ENCODE measurements at places on chromosomes 3 and 15.

GRCh38 chr15:74127954-74128784, 2.2 kb upstream of the ISLR2 start:
- DNase-seq: no peak

GRCh38 chr3:127637546-127637945, 8.6 kb downstream of the PODXL2 start:
- DNase-seq: no peak

DNA sequence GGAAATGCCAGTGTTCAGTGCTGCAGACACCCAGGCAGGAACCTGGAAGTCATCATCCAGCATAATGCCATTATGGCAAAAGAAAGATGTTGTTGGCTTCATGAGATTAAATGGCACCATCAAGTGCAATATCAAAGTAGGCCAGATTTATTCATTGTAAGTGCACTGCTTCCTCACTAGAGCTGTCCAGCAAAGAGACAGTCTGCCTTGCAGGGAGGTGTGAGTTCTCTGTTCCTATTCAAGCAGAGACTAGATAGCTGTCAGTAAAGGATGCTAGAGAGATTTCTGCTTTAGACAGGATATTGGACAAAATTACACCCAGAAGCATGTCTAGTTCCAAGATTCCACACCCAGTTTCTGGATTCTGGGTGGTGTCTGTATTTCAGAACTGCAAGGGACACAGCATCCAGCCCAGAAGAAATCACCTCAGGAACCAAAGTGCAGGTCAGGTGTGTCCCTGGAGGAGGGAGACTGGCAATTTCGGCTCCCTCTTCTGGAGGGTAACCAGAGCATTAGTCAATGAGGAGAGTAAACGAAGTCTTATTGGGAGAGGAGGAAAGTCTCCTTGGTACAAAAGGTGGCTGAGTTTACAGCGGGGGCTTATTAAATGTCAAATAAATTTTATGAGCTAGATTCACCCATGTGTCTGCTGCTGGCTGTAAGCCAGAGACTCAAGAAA, 377.3 kb downstream of the EPHB1 start:
- DNase-seq: no peak

DNA sequence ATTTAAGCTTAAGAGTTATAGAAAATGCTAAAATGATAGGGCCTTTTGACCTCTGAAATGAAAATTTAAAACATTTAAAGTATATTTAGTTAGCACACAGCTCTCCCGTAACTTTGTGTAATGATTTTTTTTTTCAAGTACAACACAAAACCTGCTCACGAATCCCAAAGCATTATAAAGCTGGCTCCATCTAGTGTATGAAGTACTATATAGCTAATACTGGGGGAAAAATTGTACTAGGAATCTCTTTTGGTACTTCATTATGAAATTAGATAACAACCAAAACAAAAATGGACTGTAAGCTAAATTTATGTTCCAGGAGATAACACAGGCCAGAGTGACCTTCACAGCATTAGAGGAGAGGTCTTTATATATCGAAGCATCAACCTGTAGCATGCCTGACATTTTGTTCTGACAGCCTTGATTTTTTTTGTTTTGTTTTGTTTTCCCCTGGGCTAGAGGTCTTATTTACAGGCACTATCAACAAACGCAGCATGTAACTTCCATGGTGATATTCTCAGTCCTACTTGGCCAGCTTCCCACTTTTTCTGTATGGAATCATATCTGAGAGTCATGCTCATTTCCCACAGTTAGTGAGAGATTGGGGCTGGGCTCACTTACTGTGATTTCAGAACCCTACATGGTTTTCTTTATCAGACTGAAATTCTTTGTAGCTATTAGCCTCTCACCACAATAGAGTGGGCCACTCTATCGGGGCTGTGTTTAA, 116.3 kb downstream of the MITF start:
- no peak for DNase-seq

GRCh38 chr15:63588826-63589225, 8.4 kb upstream of the FBXL22 start:
- DNase-seq: no peak

DNA sequence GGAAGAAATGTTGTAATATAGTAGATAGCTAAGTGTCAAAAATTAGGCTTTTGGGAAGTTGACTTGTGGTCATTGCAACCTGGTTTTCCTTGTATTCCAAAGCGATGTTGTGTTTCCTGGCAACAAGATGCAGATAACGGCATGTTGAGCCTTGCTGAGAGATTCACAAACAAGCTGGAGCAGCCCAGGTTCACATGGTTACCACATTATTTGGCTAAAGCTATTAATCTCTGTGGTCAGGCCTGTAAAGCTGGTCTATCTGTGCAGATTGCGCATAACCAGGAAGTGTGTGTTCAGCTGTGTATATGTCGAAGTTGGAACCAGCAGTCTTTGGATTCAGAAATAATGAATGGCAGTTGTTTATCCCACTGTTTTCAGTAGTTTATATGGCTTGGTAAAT, 6.6 kb downstream of the TIPARP start:
- peak; percentile 43 for DNase-seq

GRCh38 chr3:149736175-149736952, 15.9 kb downstream of the COMMD2 start:
- no peak for DNase-seq

DNA sequence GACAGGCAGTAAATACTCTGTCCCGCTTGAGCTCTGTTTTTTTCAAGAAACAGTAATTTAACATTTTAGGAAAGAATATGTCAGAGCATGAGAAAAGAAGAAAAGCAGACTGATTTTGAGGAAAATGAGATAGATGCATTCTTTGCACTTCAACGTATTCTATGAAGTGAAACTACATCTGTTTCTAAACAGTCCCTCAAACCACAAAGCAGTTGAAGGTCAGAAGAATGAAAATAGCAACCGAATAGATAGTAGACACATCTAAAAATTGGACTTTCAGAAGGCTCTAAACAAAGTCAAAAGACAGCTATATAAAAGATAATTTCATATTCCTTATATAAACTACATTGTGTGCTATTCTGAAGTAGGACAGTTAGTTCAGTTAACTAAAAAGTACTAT, 172.6 kb upstream of the LRRC3B start:
- no peak for DNase-seq

GRCh38 chr3:88059380-88060170, 520 bp downstream of the ZNF654 start:
- DNase-seq: no peak

DNA sequence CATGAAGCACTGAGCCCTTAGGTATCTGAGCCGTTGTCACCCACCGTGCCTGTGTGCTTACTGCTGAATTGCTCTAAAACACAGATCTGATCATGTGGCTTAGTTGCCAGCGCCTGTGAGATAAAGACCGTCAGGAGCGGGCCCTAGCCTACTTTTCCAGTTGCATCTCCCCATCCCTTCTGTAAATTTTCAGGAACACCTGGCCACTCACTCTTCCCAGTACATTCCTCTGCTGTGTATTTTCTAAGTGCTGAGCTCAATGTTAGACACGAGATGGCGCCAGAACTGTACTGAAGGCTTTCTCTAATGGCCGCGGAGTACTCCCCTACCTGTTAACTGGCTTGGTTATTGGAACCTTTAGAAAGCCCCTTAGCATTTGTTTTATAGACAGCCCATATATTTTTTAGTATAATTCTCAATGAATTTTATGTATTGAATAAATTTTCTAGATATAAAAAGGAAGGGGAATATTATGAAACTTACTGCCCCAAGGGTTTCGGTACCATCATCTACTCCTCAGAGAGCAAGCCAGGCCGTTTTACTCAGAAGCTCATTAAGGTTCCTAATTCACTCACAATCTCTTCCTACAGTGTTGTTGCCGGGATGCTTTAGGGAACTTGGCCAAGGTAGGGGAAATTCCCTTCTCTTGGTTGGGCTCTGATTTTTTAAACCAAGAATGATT, 16.7 kb upstream of the WNT7A start:
- DNase-seq: peak; percentile 75

DNA sequence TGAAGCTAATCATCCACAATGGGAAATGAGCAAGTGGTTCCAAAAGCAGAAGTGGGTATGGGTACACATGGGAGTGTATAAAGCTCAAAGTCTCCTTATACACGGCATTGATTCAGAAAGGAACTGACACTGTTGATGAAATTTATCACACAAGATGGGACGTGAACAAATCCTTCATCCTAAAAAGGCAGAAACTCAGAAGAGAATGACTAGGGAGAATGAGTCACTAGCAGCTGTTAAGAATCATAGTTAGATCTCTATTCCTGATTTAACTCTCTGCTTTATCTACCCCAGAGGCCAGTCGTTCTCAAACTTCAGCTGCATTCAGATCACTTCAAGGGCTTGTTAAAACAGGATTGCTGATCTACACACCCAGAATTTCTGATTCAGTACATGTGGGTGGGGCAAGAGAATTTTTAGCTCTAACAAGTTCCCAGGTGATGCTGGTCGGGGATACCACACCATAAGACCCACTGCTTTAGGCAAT, 97.7 kb upstream of the PHLDB2 start:
- DNase-seq: no peak

GRCh38 chr15:73686781-73687256, 2.6 kb downstream of the CD276 start:
- DNase-seq: no peak

- no peak for DNase-seq
Measured at GRCh38 chr15:45468294-45468693, 54.3 kb downstream of the SLC30A4 start.

- DNase-seq: no peak
Measured at GRCh38 chr3:64911138-64911537, 223.3 kb upstream of the ADAMTS9 start.

DNA sequence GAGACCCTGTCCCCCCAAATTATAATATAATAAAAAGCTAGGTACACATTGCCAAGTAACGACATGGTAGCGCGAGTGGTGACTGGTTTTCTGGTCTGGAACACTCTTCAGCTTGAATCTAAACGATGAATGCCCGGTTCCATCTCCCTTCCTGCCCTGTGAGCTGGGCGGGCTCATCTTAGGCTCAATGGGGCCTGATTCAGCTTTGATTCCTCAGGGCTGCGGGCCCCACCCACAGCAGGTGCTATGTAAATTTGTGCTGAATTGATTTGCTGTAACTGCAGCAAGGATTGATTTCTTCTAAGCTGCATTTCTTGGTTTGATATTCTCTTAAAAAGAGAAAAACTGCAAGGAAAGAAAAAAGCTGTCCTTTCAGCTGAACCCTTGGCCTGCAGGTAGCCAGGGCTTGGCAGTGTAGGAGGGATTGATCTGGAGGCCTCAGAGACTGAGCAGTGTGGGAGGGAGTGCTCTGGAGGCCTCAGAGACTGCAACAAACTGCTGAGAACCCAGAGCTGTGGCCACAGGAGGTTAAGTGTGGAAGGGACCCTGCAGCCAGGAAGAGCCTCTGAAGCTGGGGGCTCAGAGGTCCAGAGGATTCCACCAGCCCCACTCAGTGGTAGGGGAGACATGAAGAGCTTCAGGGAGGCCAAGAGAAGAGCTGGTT, 231.6 kb downstream of the XXYLT1 start:
- DNase-seq: no peak

DNA sequence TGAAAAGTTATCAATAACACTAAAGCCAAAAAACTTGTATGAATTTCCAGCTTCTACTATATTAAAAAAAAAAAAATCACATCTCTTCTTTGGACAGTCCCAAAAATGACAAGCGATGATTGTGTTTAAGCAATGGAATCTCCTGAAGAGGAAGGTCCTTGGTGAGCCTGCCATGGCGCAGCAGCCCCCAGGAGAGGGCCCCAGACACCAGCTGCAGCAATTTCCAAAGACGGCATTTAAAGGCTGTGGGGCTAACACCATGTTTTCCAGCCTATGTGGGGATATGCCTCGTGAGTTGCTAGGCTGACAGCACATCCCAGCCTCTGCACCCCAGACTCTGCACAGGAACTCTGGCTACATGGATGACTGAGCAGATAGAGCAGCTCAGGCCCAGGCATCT, 14.7 kb downstream of the SKIC8 start:
- DNase-seq: no peak

GRCh38 chr3:197466586-197467399, 89.0 kb downstream of the BDH1 start:
- no peak for DNase-seq

- no peak for DNase-seq
Measured at GRCh38 chr3:138477120-138477519, 42.7 kb downstream of the ESYT3 start.

- no peak for DNase-seq
Measured at GRCh38 chr3:55860049-55860721, 373.1 kb upstream of the WNT5A start.

DNA sequence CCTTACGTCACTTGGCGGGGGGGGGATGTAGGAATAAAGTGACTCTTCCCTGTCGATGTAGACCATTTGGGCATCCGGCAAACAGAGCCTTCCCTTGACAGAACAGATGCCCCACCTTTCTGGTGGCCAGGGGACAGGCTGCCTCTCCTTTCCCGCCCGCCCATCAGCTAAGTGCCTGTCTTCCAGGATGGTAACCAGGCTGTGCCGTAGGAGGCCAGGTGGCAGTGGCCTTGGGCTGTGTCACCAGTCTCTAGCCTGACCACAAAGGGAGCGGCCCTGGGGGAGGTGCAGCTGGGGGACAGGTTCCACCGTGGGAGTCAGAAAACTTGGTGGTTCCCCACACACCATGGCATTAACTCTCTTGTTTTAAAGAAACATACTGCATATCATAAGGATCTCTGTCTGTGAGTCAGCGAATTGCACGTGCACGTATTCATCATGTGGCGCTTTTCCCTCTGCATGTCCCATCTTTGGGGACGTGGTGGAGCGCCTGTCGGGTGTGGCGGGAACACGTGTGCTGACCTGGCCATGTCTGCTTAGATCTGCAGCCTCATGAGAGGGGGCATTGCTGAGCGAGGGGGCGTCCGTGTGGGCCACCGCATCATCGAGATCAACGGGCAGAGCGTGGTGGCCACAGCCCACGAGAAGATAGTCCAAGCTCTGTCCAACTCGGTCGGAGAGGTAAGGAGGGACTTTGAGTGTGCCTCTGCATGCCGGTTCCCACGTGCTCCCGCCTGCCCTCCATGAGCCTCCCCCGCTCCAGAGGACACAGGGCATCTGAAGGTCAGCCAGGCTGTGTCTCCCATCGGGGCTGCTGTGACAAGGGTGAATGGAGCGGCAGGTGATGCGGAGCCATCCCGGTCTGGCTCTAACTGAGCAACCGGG, 156.0 kb downstream of the NSMCE3 start:
- no peak for DNase-seq

DNA sequence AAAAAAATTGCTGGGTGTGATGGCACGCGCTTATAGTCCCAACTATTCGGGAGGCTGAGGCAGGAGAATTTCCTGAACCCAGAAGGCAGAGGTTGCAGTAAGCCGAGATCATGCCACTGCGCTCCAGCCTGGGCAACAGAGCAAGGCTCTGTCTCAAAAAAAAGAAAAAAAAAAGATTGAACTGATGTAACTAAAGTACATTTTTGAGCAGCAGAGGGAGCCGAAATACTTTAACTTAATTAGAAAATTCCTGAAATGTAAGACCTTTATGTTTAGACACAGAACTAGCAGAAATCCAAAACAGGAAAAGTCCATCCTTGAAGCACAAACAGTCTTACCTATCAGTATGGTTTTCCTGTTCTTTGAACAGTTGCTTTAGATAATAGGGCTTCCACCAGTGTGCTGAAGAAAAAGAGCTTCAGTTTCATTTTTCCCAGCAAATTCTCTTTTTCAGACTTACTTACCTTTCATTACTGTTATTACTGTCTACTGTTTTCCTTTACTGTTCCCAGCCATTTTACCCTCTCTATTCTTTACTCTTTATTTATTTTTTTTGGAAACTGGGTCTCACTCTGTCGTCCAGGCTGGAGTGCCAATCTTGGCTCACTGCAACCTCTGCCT, 33.4 kb upstream of the ZNF609 start:
- DNase-seq: no peak

- no peak for DNase-seq
Measured at GRCh38 chr3:72659596-72659995, 188.6 kb downstream of the SHQ1 start.

GRCh38 chr3:7682822-7683229, 818.8 kb upstream of the LMCD1 start:
- DNase-seq: peak; percentile 20

GRCh38 chr3:70273492-70273891, 38.9 kb downstream of the MDFIC2 start:
- no peak for DNase-seq
